ENCODE measurements at places on chromosomes 13 and 19.

DNA sequence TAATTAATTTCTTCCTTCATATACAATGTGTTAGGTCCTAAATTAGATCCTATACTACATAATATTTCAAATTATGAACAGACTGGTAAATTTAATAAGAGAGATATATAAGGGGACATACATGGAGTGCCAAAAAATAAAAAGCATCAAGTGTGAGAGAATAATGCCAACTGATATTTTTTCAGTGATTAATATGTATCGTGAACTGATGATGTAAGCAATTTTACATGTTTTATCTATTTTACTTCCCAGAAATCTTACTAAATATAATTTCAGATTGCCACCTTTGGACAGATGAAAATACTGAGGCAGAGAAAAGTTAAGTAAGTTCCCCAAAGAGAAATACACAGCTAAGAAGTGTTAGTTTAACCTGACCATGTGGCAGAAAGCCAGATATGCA is 870.8 kb downstream of the SLITRK5 start:
- DNase-seq, result no peak

GRCh38 chr13:65860306-65860705 is 1369.8 kb downstream of the PCDH9 start:
- DNase-seq, result no peak

DNA sequence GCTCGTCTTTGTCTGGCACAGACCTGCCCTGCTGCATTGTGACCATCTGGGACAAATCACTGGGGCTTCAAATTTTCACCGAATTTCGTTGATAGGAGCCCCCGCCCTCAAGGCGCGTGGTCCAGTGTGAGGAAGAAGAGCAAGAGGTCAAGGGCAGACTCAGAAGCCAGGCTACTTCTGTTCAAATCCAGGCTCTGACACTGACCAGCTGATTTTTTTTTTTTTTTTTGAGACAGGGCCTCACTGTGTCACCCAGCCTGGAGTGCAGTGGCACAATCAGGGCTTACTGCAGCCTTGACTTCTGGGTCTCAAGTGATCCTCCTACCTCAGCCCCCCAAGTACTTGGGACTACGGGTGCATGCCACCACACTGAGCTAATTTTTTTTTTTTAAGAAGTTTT is 7.2 kb downstream of the SYNGR4 start:
- no peak for DNase-seq

DNA sequence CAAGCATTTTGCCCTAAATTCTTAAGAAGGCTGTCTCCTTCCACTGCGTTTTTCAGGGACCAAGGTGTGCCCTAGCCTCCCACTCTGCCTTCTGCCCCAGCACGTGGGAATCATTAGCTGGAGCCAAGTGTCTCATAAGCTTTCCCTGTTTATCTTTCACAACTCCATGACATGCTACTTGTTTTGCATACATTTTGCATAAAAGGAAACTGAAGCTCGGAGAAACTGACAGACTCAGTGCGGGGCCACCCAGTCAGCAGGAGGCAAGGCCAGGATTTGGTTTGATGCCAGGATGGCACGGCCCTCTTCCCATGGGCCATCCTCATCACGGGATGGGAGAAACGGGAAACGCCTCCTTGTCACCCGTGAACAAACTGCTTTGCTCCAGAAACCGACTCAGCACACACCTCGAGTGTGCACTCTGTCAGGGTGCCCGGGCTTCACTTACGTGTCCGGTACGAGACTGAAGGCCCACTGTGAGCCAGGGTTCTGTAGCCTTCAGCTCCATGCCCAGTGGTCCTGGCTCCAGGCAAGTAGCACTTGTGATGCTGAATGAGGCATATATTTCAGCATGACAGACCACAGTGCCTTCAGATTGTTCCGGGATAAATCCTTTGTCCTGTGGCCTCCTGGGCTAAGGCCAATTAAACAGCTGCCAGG is 9.6 kb downstream of the CEBPA start:
- no peak for DNase-seq

GRCh38 chr19:1211494-1212234 is 6.1 kb downstream of the STK11 start:
- no peak for DNase-seq

DNA sequence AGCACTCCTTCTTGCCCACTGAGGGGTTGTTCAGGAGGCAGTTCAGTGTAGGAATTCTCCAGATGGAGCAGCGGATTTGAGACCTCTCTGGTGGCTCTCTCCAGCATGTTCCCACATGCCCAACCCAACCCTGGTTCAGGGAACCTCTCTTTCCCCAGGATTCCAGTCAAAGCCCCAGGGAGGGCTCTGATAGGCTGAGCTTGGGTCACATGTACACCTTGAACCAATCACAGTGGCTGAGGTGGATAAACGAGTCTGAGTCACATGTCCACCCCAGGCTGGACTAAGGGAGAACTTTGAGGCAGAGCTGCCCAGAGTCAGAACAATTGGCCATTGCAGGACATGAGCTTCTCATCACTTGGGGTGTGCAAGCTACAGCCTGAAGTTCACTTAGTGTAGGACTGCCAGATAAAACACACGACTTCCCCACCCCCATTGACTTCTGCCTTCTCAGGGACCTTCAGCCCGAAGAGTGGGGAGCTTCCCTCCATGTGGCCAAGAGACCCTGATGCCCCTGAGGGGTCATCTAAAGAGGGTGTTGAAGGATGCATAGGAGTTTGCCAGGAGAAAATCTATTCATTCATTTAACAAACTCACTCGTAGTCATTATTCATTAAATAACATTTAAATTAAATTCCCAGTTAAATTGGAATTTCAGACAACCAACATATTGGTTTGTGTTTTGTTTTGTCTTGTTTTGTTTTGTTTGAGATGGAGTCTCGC is 4.0 kb upstream of the MAST3 start:
- DNase-seq, result no peak

GRCh38 chr13:70408865-70409264 is 300.6 kb upstream of the KLHL1 start:
- DNase-seq, result no peak

DNA sequence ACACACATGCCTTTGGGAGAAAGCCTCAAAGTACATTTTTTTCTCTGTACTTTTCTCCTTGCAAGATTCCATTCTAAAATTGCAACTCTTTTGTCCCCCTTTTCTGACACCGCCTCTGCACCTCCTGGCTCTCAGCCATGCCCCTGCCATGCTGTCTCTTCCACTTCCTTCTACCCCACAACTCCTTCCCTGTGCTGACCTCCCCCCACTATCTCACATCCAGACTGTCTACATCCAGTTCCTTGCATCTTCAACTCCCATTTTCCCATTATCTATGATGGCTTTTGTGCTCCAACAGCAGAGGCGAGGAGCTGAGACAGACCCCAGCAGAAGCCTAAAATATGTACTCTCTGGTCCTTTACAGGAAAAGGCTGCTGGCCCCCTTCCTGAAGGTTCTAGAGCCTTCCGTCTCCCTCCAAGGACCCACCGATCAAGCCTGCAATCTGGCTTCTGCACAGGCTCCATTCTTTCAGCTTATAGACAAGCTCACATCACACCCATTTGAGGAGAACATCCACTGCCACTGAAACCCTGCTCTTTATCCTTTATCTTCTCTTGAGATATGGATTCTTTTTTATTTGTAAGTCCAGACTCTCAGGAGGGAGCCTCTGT is 50.2 kb downstream of the RFX2 start:
- no peak for DNase-seq
